Activated CD4-positive, alpha-beta T cell treated with anti-CD3 and anti-CD28 coated beads, Interleukin-10, Interleukin-2, amounts not matched to agents 100 ng/mL and 50 ng/mL, durations not matched to agents 16 hours and 8 hours (primary cell): ENCODE measurements at places on chromosomes 7 and 10.
A peak's percentile ranks its signal among the peaks of the same experiment; 100 is the strongest.

DNA sequence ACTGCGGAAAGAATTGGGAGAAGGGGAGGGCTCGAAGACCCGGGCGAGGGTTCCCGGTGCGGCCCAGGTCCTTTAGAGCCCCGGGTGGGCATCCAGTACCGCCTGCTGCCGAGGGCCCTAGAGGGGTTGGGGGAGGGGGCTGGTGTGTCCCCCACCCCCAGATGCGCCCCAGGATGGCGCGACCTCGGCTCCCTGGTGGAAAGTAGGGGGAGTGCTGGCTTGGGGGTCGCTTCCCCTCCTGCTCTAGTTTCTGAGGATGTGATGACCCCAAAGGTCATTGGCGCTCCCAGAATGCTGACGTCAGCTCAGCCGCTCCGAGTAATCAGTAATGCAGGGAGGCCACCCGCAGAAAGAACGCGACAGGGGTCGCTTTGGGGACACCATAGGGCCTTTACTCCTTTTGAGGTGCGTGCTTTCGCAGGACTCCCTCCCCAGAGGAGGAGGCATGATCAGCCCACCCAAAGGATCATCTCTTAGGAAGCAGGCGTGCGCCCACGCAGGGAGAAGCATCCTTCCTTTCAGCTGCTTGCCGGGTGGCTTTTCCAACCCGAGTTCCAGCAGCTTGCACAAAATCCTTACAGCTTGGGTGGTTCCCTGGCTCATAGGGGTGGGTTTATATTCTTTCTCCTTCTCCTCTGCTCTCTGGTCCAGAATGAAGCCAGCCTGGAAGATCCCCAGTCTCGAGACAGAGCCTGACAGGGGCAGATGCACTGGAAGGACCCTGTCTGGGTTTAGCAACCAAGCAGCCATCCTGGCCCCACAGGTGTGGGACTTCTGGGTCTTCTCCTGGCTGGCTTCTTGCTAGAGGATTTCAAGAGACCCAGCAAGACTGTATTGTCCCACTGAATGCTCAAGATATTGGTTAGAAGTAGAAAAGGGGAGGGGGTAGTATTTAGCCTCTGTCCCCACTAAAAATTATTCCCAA, 1.3 kb upstream of the PRKAG2 start:
- no peak for DNase-seq

GRCh38 chr10:48895803-48896195, 43.8 kb downstream of the LRRC18 start:
- no peak for DNase-seq

DNA sequence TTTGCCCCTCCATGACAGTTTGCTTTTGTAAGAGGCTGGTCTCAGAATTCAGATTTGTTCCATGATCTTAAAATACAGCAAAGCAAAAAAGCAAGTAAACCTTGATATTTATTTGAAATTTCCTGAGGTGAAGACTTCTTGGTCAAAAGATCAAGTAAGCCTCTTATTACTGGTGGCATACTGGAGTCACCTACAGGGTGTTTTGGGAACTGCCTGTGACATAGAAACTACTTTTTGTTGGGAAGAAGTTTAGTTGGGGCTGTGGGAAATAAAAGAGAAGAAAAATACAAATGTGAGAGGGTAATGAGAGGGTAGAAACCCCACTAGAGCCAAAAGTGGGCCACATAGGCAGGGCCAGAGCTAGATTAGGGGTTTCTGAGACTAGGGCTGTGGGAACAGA, 217.9 kb downstream of the OTUD1 start:
- peak; percentile 1 for DNase-seq

DNA sequence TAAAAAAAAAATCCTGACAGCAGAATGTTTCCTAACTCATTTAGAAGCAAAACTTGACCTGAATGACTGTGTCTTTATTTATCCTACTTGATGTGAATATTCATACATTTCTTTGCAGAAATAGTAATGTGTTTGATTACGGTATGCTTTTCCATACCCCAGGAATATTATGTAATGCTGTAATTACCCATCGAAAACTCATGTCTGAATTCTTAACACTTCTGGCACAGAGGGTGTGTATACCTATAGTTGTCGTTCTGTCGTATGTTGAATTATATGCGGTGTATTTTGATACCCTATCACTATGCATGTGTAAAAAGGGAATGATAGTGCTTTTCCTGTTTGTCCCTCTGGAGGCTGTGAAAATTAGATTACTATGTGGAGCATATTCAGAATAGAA, 26.6 kb downstream of the SDK1 start:
- no peak for DNase-seq

DNA sequence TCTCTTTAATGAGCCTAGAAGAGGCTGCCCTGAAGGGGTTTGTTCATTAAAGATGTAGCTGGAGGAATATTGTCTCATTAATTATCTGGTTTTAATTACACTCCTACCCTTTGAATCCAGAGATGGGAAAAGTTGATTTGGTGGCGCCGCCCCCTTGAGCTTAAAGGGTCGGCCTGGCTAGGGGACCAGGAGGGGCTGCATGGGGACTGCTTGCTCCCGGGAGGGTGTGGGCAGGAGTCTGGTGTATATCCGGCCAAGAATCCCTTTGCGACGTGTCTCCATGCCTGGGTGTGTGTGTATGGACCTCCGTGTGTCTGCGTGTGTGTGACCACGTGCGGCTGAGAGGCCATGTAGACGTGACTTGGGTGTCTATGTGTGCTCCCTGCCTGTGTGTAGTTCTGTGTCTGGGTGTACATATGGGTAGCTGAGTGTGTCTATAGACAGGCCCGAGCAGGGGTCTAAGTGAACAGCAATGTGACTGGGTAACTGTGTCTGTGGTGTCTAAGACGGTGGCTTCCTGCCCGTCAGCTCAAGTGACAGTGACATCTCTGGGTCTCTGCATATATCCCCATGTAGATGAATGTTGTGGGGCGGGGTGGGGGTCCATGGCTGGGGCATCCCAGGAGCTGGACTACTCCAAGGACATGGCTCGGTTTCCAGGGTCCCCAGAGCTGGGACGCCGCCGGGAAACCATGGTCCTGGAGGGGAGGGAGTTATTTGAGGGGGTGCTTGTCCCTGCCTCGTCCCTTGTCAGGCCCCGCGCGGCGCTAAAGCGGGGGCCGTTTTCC, 10.7 kb downstream of the LBX1 start:
- no peak for DNase-seq

DNA sequence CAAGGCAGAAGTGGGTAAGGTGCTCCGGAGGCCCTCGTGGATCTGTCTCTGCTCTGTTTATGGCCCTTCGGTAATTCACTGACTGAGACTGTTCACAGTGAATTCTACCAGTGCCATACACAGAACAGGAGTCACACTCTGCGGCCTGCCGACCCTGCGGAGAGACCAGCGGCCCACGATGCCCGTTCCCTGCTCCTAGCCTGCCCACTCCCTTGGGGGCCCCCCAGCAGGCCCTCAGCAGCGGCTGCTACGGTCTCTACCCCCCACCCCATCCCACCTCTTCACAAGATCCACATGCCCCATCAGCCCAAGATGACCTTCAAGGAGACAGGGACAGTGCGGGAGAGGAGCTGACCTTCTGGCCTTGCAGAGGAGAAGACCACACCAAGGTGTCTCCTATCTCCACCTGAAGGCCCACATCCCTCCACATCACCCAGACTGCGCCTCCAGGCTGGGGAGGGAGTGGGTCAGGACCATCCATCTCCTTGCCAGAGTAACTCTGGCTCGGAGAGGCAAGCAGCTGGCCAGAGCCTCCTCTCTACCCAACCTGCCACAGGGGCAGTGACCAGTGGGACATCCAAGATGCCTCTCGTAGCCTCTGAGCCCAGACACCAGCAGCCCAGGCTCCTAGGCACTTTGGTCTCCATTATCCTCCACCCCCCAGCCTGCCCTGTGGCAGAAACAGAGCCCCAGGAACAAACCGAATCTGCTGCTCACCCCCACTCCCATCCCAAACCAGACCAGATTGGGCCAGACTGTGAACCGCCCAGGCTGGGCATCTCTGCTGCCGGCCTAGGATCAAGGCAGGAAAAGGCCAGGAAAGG, 163.6 kb downstream of the NRF1 start:
- DNase-seq: no peak

GRCh38 chr7:44279286-44279685, 46.1 kb downstream of the CAMK2B start:
- no peak for DNase-seq
